Ovary (tissue), 10 donors: ENCODE measurements at places on chromosomes 3 and 15.
A peak's percentile ranks its signal among the peaks of the same experiment; 100 is the strongest.

DNA sequence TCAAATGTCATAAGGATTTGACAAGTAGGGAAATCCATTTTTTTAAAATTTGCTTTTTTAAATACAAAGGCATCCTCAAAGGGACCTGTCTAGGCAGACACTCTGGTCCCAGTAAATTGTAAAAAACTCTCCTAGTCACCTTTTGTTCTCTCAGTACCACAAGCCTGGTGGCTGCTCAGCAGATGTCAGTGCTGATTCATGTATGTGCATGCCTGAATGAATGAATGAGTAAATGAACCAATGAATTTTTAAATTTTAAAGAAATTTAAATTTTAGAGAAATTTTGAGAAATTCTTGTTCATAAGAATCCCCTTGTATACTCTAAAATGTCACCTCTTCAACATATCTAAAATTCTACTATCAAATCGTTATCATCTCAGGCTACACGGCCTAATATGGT, 199.5 kb downstream of the TLE3 start:
- no peak for DNase-seq

- DNase-seq = peak; percentile 9
Measured at GRCh38 chr3:127206154-127206553, 13.2 kb downstream of the PRR23E start.

DNA sequence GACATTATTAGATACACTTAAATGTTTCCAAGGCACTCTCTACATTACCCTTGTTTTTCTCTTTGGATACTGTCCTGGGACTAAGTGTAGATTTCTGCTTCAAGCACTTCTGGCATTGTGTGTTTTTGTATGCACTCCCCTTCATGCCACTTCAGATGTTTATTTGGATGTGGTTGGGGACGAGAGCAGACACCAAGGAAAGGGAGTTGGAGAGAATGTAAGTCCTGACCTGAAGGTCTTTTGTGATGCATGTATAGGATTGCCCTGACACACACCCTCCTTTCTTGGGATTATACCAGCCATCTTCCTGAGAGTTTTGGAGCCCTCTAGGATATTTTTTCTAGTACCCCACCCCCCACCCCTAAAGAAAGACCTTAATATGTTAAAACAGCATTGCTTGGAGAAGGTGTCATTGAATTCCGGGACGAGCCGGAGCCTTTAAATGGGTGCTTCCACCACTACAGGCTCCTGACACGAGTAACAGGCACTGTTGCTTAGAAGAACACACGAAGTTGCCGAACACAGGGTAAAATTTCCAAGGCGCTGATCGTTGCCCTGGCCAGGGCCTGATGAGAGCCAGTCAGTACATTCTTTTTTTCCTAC, 22.7 kb downstream of the PSMD6 start:
- no peak for DNase-seq

DNA sequence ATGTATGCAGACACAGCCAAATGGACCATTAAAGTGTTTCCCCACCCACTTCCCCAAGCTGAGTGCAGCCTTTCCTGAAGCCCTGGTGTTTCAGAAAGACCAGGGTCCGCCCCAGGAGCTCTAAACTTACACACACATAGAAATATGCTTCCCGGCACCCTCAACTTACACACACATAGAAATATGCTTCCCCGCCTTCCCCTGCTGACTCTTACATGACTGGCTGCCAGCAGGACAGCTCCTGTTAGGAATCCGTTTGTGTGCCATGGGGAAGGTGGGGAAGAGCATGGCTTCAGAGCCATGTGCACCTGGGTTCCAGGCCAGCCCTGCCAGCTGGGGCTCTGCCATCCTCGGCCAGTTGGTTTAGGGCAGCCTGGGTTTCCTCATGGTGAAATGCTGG, 3.6 kb downstream of the CLEC3B start:
- DNase-seq = no peak
